Fibroblast of skin of right biceps (primary cell): ENCODE measurements at places on chromosomes 2 and 18.

- no peak for DNase-seq
These were observed 21.9 kb downstream of the TEX44 start for GRCh38 chr2:231614559-231615057.

- peak; percentile 60 for DNase-seq
These were observed 16.8 kb upstream of the SRBD1 start for GRCh38 chr2:45627911-45628310.

DNA sequence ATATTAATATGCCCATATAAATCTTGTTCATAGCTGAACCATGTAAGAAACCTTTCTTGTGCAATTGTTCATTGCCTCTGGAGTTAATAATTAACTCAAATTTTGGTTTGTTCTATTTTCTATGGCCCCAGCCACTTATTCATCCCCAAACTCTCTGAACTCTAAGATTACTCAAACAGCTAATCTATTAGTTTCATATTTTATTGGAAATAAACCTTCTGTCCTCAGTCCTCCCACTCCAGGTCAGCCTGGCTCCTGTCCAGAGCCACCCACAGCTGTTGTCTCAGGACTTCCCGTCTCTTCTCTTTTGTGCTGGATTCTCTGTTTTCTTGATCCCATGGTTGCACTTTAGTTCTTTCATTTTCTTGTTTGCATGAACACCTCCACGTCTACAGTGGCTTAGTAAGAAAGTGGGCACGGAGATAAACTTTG lies 4.4 kb upstream of the RNF103 start:
- no peak for DNase-seq

GRCh38 chr2:45889053-45889452 lies 237.6 kb downstream of the PRKCE start:
- DNase-seq = peak; percentile 66

- DNase-seq = no peak
These were observed 26.9 kb upstream of the DARS1 start for GRCh38 chr2:136012315-136012714.

DNA sequence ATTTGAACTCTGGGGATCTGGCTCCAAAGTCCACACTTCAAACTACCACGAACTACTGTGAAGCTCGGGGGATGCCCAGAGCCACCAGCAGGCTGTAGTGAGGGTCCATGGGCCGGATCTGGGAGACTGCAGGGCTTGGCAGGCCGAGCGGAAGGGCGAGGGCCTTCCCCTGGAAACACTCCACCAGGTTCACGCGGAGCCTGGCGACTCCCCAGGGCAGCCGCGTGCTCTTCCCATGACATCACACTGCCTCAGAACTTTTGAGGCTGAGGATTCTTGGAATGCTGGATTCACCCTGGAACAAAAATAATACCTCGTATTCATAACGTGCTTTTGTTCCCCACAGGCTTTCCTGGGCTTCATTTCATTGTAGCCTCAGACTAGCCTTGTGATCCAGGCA lies 201.0 kb downstream of the SMAD7 start:
- DNase-seq = peak; percentile 83

DNA sequence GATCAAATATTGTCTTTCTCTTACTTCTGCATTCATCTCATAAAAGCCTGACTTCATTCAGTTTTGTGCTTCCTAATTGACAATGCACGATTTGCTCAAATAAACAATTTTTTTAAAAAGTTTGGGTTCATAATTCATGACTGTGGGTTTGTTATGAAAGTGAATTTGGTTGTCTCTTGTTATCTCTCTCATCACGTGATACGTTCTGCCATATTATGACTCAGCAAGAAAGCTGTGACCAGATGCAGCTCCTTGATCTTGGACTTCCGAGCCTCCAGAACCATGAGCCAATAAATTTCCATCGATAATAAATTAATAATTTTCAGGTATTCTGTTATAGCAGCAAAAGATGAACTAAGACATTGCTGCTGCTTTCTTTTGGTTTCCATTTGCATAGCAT lies 156.5 kb upstream of the LRATD1 start:
- no peak for DNase-seq

DNA sequence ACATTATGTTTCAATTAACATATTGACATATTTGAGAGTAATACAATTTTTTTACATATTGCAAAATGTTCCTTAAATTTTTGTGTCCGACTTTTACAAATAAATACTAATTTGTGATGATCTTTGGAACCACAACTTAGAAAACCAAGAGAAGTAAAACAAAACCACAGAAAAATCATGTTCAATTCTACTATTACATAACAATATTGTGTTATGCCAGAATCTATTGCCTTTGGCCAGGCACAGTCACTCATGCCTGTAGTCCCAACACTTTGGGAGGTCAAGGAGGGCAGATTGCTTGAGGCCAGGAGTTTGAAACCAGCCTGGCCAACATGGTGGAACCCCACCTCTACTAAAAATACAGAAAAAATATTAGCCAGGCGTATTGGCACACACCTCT lies 92.8 kb upstream of the APCDD1 start:
- DNase-seq = no peak

- no peak for DNase-seq
These were observed 459.3 kb upstream of the TRIB2 start for GRCh38 chr2:12257476-12257875.

GRCh38 chr2:156189143-156189542 lies 143.4 kb downstream of the NR4A2 start:
- DNase-seq = no peak

DNA sequence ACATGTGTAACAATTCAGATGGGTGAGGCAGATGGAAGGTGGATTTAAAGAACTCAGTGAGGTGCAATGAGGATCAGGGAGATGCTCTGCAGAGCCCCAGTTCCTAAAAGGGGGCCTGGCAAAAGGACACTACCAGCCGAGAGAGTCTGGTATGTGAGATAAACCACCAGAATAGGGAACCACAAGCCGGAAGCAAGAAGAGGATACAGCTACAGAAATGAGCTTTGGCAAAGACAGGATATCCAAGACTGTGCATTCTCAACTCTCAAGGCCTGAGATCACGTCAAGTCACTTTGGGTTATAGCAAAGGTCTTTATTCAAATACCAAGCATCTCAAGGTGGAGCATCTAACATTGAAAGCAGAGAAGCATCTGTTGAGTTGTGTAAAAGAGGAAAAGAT lies 293.5 kb downstream of the ARHGAP15 start:
- DNase-seq = no peak

DNA sequence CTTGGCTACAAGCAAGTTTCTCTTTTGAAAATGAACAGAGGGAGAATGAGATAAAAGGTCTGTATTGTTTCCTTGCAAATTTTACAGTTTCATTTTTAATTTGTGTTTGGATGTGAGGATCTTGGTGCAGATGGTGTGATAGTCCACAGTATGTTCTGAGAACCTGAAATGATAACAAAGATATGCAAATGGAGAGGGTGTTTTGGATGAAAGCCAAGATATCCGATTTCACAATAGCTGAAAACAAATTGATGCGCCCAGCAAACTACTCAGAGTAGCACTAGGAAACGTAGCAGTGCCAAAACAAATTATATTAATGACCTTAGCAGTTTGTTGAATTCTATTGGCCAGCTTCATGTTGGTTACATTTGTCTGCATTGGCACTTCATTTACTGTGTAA lies 683.5 kb downstream of the TMEM182 start:
- no peak for DNase-seq

- DNase-seq = peak; percentile 90
These were observed 217.1 kb downstream of the MREG start for GRCh38 chr2:215796140-215796855.

DNA sequence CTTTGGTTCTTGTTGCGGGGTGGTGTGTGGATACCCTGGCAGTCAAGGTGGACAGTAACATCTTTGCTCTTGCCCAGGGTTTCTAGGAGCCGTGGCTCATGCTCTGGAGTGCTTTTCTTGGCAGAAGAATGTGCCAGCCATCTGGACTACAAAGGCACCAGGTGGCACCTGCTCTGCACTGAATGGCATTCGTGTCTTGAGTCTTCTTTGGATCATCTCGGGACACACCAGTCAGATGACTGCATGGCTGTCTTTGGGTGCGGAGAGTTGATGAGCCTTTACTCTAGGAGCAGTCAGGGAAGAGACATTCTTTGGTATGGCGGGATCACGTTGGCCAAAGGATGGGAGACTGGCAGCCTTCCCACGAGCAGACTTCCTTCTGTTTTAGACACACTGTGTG lies 104.1 kb upstream of the SEC11C start:
- no peak for DNase-seq

DNA sequence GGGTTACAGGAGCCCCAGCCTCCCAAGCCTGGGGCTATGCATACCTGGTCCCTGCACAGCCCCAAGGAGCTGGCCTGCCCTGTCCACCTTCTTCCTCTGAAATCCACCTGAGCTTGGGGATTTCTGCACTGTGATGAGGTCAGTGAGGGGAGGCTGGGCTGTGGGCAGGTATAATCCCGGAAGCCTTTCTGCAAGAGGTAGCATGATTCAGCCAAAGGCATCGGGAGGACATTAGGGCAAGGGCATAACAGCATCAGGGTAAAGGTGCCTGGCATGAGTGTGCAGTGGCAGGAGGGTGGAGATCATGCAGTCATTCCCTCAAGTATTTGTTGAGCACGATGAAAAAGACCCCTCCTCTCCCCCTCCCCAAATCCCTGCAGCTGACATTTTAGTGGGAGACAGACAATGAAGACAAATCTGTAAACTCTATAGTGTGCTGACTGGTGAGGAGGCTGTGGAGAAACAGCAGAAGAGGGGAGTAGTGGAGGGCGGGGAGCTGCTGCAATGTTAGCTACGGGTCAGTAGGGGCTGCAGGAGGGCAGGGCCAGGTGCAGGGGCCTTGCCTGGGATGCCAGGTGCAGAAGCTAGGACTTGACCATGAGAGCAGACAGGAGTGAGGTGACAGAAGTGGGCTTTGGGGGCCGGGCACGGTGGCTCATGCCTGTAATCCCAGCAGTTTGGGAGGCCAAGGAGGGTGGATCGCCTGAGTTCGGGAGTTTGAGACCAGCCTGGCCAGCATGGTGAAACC lies 18.7 kb downstream of the ZFP36L2 start:
- DNase-seq = no peak

DNA sequence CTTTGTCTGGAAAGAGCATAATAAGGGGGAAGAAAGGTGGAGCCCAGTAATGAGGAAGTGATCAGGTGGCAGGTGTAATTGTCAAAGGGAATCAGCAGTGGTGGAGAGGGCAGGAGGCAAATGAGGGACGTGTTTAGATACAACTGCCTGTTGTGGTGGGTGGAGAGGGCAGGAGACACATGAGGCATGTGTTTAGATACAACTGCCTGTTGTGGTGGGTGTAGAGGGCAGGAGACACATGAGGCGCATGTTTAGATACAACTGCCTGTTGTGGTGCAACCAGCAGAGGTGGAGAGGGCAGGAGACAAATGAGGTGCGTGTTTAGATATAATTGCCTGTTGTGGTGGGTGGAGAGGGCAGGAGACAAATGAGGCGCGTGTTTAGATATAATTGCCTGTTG lies 173.1 kb downstream of the ANKRD30B start:
- DNase-seq = no peak

- DNase-seq = peak; percentile 77
These were observed 106.4 kb downstream of the BCL2L11 start for GRCh38 chr2:111226876-111227700.

DNA sequence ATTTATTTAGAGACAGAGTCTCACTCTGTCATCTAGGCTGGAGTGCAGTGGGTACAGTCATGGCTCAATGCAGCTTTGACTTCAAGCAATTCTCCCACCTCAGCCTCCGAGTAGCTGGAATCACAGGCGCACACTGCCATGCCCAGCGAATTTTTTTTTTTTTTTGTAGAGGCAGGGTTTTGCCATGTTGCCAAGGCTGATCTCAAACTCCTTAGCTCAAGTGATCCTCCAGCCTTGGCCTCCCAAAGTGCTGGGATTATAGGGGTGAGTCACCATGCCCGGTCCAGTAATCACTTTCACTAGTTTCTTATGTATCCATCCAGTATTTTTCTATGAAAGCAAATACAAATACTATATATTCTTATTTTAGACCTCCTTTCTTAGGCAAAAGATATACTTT lies 24.0 kb downstream of the PRKAG3 start:
- DNase-seq = peak; percentile 8

DNA sequence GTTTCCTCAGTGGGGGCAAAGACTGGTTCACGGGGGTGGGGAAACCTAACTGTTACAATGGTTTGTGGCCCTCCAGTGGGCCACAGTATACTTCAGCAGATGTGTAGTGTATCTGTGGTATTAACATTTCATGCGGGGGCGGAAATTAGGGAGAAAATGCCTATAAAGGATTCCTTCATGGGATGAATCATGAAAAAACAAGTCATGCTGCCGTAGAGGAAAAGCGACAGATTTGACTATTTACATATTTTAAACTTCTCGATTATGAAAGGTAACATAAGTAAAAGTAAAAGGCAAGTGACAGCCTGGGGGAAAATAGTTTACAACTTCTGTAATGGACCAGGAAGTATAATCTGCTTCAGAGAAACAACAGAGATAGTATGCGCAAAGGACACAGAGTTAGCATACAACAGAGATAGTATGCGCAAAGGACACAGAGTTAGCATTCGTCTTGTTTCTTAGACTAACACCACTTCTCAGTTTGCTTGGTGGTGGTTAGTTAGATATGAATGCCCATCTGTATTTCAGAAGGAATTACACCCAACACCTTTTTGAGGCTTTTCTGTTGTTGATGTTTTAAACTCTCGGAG lies 41.1 kb downstream of the MRPS9 start:
- DNase-seq = peak; percentile 8

- no peak for DNase-seq
These were observed 25.2 kb upstream of the CDH20 start for GRCh38 chr18:61308004-61308403.
